RPMI7951 (cell line): ENCODE measurements at places on chromosomes 12 and 14.

DNA sequence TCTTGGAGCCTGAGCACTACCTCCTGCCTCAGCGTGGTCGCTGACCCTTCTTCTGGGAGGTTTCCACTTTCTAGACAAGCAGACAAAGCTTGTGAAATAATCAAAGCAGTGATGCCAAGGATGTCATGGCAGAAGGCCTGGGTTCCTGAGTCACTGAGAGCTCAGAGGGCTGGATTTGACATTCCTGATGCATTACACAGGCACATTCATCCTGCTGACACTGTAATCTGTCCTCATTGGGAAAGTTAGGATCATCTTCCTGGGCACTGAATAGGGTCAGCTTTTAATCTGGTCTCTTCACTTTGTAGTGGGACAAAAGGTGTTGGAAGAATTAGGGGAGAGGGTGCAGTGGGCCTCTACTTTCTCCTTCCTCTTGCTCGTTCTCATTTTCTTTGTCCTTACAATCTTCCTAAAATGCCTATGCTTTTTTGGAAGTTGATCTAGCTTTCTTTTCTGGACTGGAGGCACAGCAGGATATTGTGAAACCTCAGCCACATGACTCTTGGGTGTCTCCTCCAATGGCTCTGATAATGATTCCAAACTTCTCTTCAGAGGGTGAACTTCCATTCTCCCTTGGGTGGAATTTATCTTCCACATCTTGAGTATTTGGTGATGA is 29.6 kb downstream of the EEA1 start:
- peak; percentile 96 for DNase-seq

DNA sequence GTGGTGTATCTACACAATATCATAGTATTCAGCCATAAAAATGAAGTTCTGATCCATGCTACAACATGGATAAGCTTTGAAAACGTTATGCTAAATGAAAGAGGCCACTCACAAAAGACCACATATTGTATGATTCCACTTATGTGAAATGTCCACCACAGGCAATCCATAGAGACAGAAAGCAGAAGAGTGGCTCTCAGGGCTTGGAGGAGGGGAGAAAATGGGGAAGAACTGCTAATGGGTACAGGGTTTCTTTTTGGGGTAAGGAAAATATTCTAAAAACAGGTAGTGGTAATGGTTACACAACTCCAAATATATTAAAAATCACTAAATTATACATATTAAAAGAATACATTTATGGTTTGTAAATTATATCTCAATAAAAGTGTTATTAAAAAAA is 16.5 kb downstream of the SCNN1A start:
- no peak for DNase-seq

DNA sequence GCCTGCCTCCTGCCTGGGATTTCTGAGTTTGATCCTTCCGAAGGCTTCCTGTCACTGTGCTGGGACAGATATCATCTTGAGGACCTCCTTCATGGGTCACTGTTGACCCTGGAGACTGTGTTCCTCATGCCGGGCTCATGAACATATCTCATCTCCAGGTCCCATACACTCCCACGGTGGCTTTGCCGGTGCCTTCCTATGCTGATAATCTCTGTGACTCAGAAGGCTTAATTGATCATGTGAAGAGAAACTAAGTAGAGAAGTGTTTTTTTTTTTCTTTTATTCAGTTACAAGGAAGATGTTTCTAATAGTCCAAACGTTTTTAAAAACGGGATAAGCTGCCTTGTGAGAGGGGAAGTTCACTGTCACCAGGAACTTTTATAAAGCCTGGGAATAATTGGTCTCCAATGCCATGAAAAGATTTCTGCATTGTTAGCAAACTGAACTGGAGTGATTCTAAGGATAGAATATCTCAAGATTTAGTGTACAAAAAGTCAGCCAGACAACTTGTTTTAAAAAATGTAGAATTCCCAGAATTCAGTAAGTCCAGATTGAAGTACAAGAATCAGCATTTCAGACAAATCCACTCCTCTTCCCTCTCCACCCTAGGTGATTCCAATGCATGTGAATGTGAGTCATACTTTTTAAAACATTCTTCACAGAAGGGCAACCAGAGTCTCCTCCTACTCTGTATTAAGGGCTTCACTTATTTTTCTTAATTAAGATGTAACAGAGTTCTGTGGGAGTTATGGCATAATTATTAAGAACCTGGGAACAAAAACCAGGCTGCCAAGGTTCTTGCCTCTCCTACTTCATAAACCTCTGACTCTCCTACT is 139.8 kb upstream of the LGR5 start:
- DNase-seq, result no peak

DNA sequence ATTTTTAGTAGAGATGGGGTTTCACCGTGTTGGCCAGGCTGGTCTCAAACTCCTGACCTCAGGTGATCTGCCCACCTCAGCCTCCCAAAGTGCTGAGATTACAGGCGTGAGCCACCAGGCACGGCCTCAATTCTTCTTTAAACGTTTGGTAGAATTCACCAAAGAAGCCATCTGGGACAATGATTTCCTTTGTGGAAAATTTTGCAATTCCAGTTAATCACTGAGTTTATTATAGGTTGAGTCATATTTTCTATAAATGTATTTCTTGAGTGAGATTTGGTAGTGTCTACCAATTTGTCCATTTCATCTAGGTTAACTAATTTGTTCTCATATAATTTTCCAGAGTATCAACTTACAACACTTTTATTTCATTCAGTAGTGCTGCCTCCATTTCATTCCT is 683.9 kb upstream of the TMEM132C start:
- no peak for DNase-seq

GRCh38 chr14:32509632-32510187 is 180.6 kb downstream of the AKAP6 start:
- peak; percentile 85 for DNase-seq

DNA sequence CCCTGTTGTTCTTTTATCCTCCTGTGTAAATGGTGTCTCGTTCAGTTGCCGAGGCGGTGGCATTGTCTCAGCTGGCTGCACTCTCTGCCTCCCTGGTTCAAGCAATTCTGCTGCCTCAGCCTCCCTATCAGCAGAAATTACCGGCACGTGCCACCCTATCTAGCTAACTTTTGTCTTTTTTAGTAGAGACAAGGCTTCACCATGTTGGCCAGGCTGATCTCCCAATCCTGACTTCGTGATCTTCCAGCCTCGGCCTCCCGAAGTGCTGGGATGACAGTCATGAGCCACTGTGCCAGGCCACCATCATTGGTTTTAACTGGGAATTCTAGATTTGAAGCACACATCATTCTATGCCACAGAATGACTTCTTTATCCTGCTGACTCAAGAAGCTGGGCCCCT is 175.3 kb upstream of the ALG10B start:
- DNase-seq, result no peak

GRCh38 chr12:69003991-69004390 is 71.0 kb upstream of the CPM start:
- no peak for DNase-seq

GRCh38 chr14:89452281-89452680 is 35.2 kb upstream of the FOXN3 start:
- DNase-seq, result no peak

DNA sequence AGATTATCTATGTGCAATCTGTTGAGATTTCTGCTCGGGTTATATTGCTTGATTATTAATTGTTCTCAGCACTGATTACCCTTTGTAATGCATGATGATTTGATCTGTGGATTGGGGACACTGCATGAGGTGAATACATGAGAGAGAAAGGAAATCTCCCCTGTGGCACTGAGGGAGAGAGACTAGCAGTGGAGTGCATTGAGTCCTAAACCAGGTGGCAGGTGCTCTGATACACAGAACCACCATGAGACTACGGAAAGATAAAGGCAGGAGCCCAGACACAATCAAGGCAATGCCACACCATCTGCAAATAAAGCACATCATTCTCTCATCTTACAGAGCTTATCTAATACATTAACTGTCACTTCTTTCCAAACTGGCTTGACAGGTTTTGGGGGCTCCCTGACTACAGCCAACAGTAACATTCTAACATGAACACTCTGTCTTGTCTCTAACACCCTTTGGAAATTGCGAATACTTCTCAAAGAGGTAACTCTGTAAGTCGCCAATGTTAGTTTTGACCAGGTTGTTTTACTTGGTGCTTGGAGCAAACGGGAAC is 37.6 kb upstream of the TSPAN8 start:
- no peak for DNase-seq

DNA sequence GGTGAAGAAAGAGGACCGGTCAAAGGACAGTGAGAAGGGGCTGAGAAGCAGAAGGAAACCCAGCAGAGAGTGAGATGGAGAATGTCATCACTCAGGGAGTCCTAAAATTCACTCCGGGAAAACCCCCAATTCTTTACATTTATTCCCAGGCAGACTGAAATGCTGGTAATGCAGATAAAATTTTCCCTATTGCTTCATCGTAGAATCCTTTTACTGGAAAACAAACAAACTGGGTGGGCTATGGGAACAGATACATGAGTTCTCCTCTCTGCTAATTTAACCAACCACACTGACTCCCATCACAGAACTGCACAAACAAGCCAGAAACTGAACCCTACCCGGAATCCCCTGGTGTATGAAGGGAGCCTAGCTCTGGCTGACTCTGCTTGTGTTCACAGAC is 20.9 kb downstream of the HEBP1 start:
- no peak for DNase-seq

DNA sequence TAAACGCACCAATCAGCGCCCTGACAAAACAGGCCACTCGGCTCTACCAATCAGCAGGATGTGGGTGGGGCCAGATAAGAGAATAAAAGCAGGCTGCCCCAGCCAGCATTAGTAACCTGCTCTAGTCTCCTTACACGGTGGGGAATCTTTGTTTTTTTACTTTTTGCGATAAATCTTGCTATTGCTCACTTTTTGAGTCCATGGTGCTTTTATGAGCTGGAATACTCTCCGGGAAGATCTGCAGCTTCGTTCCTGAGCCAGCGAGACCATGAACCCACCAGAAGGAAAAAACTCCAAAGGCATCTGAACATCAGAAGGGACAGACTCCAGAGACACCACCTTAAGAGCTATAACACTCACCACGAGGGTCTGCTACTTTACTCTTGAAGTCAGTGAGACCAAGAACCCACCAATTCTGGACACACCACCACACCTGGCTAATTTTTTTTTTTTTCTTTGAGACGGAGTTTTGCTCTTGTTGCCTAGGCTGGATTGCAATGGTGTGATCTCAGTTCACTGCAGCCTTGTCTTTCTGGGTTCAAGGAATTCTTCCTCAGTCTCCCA is 6.9 kb upstream of the COPS7A start:
- DNase-seq, result no peak

DNA sequence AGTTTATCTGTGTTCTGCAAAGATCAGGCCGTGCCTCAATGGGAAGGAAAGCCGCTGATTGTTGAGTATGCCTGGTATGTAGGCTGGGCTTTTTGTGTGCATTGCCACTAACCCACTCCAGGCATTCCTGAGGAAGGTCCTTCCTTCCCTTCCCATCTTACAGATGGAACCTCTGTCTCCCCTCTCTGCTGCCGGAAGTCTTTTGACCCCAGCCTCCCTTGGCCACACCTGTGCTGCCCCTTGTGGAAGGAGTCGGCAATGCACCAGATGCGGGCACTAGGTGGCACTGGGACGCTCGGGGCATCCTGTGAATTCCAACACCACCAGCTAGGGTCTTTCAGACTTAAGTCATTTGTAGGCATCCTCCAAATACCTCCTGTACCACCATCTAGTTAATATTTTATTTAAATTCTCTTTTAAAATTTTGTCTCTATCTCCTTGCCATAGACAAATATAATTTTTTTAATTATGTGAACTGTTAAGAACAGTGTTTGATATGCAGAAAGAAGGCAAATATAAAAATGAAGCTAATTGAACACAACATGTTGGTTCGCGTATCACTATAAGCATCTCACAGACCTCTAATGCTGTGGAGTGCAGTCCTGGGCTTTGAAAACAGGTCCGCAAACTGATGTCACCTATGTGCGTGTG is 99.6 kb downstream of the RIN3 start:
- DNase-seq, result no peak

- peak; percentile 42 for DNase-seq
Observed at GRCh38 chr14:50531595-50532501, 521 bp downstream of the MAP4K5 start.

DNA sequence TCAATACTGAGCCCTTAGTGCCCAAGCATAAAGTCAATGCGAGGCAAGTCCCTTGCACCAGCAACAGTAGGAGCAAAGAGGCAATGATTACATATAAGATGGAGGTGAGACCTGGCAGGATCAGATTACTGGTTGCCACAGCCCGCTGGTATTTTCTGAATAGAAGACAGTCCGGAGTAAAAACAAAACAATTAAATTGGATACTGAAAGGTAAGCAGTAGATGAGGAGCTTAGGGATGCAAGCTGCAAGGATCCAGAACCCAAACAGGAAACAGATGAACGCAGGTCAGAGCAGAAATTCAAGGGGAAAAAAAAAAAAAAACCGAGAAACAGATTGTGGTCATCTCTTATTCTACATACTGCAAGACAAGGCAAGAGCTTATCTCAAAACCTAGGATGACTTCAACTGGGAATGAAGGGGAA is 119.6 kb downstream of the MED13L start:
- no peak for DNase-seq

- DNase-seq, result no peak
Observed at GRCh38 chr12:71455028-71455737, 15.6 kb downstream of the LGR5 start.

GRCh38 chr12:12899530-12900380 is 8.4 kb downstream of the GPRC5A start:
- DNase-seq, result peak; percentile 90

DNA sequence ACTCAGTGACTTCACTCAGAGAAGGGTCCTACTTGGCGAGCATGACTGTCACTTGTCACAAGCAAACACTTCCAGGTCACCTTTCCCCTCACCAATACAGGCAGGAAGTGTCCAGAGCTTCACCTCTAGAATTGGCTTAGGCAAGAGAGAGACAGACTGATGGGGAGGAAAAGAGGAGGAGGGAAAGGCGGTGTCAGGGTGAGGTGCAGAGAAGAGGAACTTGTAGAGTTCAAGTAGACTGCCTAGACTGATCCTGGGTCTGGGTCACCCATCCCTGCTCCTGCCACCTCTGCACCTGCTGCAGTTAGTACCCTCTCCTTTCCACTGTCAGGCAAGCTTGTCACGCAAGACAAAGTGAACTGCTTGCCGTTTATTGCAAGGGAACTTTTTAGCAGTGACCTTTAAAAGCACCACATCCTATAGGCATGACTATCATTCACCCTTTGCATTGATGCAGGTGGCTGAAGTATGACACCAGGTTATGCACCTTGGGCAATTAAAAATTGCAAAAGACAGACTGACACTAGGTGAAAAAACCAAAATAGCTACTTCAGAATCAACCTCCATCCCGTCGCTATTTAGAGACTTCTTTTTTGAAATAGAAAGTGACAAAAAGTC is 292.4 kb downstream of the SYT1 start:
- no peak for DNase-seq

DNA sequence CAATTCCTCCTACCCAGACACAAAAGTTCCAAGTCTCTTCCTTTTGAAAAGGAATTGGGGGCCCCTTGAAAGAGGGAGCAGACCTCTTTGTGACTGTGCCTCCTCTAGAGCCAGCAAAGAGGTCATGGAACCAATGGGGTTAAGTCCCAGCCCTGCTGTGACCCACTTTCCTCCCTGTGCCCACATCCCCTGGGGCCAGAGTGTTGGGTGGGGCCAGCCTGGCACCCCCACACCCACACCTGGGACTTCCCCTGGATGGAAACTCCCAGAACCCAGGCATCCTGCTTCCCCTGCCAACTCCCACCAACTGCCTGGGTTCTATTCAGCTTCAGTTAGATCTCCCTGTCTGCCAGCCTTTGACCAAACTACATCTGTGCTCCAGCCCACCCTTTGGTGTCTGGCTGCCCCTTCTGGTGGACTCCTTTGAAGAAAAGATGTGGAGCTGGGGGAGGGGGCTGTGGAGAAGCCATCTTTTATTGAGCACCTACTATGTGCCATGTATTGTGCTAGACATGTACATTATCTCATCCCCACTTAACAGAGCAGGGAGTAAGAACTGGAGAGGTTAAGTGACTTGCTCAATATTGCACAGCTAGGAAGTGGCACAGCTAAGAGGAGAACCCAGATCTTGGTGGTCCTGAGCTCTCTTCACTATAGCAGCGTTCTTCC is 4.6 kb upstream of the RARG start:
- no peak for DNase-seq
